ENCODE measurements at places on chromosomes 5 and 9.

- no peak for DNase-seq
Observed at GRCh38 chr5:14954616-14955343, 83.2 kb upstream of the ANKH start.

DNA sequence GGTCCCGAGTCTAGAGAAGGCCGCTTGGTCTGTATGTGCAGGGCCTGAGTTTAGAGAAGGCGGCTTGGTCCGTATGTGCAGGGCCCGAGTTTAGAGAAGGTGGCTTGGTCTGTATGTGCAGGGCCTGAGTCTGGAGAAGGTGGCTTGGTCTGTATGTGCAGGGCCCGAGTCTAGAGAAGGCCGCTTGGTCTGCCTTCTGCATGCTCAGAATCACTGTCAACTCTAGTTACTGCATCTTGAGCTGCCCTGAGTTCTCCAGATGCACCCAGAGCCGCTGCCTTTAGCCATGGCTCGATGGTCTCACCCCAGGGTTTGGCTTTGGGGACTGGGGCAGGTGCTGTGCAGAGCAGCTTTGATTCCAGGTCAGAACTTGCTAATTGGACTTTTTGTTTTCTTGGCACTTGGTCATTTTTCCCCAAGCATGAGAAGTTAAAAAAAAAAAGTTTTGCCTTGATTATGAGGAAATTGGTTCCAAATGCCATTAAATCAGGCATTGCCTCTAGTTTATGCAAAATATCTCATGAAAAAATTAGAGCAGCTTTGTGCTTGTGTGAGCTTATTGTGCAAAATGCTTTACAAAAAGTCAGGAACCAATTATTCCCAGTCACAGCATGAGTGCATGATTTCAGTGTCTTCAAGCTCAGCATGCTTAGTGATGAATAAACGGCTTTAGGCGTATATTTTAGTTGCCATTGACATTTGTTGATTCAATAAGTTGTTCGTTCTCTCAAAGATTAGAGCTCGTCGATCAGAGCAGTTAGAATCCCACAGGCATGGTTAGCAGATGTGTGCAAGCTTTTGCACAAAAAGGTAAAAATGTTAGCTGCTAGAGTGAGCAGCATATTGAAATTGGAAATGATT lies 25.4 kb upstream of the EXOC3 start:
- DNase-seq = peak; percentile 25

GRCh38 chr9:133758228-133758627 lies 20.1 kb upstream of the SARDH start:
- DNase-seq = no peak

DNA sequence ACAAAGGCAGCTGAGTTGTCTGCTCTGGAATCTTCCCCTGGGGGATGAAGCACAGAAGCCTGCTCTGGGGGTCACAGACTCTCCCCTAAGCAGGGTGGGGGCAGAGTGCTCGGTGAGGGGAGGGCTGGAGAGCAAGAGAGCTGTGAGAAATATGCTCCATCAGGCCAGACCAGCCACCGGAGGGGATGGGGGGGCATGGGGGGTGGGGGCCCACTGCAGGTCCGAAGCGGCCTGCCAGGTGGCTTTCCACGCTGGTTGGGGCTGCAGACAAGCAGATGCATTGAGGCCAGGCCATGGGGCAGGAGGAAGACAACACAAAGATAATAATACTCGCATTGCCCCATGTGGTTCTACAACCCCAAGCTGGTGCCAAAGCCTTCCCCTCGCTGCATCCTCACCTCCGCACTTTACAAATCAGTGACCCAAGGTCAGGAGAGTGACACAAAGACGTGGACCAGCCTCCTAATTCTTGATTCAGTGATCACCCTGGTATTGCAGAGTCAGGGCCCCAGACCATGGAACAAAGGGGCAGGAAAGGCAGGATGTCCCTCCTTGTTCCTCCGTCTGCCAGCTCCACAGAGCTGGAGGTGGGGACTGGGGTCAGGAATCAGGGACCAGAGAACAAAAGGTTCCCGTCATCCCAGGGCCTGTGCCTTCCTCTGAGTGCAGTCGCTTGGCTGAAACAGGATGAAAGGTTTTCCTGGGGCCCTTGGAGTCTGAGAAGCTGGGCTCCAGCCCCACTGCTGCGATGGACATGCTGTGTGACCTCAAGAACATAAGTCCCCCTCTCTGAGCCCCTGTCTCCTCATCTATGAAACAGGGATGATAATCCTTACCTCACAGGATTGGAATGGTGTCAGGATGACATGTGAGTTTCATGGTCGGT lies 37.2 kb upstream of the GABRP start:
- DNase-seq = no peak

GRCh38 chr5:170025853-170026252 lies 45.6 kb upstream of the INSYN2B start:
- no peak for DNase-seq

DNA sequence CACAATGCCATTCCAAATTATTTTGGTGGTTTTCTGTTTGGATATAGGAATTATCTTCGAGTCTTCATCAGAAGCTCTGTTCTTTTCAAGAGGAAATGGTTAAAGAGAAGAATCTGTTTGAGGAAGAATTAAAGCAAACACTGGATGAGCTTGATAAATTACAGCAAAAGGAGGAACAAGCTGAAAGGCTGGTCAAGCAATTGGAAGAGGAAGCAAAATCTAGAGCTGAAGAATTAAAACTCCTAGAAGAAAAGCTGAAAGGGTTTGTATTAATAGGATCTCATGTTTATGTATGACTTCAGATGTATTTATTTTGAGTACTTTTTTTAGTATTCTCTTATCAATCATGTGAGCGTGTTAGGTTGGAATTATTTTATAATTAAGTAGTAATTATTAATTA lies 15.0 kb downstream of the HMMR start:
- no peak for DNase-seq

DNA sequence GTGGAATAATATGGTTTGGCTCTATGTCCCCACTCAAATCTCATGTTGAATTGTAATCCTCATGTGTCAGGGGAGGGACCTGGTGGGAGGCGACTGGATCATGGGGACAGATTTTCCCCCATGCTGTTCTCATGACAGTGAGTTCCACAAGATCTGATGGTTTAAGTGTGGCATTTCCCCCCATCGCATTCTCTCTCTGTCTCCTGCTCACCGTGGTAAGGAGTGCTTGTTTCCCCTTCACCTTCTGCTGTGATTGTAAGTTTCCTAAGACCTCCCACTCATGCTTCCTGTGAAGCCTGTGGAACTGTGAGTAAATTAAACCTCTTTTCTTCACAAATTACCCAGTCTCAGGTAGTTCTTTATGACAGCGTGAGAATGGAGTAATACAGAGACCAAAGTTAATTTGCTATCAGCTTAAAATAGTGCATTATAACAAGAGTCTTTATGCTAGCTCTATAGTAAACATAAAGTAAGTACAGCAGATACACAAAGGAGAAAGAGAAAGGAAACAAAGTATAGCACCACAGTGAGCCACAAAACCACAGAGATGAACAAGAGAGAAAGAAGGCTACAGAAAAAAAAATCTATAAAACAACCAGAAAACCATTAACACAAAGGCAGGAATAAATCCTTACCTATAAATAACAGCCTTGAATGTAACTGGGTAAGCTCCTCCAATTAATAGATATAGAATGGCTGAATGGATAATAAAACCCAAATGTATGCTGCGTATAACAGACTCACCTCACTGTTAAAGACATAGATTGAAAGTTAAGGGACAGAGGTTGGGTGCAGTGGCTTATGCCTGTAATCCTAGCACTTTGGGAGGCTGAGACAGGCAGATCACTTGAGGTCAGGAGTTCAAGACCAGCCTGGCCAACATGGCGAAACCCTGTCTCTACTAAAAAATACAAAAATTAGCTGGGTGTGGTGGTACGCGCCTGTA lies 39.7 kb downstream of the RAPGEF6 start:
- no peak for DNase-seq

DNA sequence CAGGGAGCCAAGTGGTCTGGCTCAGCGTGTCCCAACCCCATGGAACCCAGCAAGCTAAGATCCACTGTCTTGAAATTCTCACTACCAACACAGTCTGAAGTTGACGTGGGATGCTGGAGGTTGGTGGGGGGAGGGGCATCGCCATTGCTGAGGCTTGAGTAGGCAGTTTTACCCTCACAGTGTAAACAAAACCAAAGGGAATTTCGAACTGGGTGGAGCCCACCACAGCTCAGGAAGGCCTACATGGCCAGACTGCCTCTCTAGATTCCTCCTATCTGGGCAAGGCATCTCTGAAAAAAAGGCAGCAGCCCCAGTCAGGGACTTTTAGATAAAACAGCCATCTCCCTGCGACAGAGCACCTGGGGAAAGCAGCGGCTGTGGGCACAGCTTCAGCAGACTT lies 17.1 kb upstream of the FBXL17 start:
- no peak for DNase-seq

DNA sequence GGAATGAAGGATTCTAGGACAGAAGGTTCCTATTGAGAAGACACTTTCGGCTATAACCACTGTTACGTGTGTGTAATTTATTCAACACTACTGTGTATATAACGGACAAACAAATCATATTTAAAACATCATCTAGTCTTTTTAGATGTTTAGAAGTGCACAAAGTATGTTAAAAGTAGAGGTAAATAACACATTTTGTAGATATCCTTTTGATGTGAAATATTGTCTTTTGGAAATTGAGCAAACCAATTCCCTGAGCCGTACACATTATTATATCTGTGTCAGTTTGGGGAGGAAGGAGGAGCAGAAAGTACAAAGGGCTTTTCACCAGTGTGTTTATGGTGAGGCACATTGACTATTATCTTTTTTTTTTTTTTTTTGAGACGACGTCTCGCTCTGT lies 39.1 kb upstream of the ANKRD18A start:
- no peak for DNase-seq

GRCh38 chr9:123338710-123339665 lies 17.0 kb upstream of the CRB2 start:
- DNase-seq = no peak
